ENCODE measurements at places on chromosomes 5 and 9.

DNA sequence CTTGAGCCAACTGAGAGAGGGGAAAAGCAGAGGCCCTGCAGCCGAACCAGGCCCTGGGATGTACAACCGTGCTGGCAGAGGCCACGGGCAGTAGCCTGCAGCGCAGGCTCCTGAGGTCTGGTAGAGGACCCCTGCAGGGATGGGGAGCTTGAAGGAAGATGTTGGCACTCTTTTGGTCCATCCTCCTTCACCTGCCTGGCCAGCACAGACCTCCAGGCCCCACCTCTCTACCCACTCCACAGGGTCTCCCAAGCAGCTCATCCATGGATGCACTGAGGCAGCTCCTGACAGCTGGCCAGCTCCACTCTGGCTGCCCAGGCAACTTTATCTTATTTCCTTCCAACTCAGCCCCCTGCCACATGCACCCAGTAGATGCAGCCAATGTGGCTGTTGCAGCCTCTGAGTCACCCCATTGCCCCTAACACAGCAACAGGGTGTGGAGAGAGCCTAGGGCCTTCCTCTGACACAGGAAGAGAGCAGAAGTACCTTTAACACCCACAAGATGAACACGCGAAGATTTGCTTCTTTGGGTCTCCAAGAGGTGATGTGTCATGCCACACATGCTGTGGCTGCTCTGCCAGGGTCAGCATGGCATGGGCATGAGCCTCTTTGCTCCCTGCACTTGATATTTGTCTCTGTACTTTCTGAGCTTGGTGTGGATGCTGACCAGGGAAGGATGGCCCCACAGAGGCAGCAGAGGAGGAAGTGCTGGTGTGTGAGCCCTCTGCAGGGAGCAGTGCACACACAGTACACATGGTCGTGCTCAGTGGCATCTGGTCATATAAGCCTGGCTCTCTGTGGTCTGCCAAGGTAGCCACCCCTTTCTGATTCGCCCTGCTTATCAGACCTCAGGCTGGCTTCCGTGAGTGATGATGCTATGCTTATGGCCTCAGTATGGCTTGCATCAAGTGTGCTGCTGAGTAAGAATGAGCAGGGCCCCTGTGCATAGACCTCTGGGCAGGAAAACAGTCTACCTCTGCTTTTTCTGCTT lies 117.2 kb downstream of the NRG2 start:
- no peak for DNase-seq

GRCh38 chr5:60710362-60710761 lies 10.4 kb upstream of the DEPDC1B start:
- no peak for DNase-seq

GRCh38 chr5:93048858-93049257 lies 532.2 kb downstream of the NR2F1-AS1 start:
- no peak for DNase-seq

GRCh38 chr5:42306287-42306686 lies 117.0 kb upstream of the GHR start:
- no peak for DNase-seq

- DNase-seq, result peak; percentile 67
Observed at GRCh38 chr9:68685770-68686169, 19.3 kb upstream of the PIP5K1B start.

DNA sequence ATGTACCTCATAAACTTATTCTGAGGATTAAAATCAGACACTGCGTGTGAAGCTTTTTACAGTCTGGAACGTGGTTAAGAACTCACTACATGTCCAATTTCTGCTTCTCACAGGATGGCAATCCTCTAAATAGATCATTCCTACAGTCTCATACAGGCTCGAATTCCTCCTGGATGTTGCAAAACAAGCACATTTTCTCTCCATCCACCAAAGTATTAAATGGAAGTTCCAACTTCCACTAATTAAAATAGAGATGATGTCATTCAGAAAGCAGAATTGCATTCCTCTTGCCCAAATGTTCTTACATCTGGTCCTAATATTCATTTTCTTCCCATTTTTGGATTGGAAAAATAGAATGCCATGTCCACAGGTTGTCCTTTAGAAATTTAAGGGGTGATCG lies 145.5 kb upstream of the PCA3 start:
- no peak for DNase-seq

GRCh38 chr9:135815413-135815812 lies 91.9 kb downstream of the CAMSAP1 start:
- no peak for DNase-seq

DNA sequence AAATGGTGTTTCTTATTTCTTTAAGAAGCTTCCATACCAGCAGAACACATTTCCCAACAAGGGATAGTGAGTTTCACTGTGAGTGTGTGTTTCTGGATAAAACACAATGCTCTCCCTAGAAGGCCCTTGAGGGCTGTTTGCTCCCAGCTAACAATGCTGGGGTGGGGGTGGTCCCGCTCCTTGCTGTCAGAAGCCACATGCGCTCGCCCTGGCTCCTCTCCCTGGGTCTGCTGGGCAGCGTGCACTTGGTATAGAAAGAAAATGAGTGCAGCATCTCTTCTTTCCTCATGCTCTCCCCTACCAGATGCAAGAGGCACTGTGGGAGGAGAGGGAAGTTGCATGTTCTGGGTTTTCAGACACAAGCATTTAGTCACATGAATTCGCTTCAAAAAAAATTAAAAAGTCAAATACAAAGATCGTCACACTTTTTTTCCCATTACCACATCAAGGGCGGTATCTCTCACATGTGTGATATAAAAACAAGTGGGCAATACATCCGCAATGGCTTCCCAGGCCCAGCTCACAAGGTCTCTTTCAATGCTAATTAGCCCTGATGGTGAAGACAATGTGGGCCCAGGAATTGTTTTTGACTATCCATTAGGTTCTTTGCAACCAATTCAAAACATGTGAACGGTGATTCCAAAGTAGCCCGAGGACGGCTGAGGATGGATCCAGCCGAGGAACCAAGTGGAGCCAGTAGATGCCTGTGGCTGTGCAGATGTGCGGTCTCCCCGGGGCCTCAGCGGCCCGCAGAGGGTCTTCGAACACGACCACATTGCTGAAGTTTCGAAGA lies 603.6 kb downstream of the IRX1 start:
- no peak for DNase-seq

DNA sequence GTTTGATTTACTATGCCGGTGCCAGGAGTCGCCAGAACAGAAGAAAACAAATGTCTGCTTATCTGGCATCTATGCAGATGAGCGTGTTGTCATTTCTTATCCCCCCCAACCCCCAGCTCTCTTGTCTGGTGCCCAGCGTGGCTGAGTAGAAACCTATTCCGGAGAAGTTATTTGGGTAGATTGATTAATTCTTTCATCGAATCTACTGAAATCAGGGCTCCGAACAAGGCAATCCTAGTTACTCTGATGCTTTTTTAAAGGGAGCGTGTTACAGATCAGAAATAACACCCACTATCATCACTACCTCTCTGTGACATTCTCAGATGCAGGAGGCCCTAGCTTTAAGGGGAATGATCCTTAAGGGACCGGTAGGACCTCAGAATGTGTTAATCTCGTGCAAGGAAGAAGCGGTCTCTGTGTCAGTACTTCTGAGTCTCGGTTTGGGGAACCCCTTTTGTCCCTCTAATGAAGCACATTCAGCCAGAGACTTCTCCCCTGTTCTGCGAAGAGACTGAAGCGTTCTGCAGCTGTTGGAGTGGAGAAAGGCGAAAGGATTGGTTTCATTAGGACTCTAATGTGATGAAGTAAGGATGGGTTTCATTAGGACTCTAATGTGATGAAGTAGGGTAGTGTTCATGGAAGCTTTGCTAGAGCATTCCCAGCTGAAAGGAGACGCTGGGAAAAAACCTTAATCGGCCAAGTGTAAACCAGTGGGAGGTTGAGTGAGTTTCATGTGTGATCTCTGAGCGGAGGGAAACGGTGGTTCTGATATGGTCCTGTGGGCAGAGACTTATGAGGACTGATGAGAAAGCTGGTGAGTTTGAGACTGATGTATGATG lies 1.5 kb downstream of the PIP5K1B start:
- DNase-seq, result peak; percentile 23

DNA sequence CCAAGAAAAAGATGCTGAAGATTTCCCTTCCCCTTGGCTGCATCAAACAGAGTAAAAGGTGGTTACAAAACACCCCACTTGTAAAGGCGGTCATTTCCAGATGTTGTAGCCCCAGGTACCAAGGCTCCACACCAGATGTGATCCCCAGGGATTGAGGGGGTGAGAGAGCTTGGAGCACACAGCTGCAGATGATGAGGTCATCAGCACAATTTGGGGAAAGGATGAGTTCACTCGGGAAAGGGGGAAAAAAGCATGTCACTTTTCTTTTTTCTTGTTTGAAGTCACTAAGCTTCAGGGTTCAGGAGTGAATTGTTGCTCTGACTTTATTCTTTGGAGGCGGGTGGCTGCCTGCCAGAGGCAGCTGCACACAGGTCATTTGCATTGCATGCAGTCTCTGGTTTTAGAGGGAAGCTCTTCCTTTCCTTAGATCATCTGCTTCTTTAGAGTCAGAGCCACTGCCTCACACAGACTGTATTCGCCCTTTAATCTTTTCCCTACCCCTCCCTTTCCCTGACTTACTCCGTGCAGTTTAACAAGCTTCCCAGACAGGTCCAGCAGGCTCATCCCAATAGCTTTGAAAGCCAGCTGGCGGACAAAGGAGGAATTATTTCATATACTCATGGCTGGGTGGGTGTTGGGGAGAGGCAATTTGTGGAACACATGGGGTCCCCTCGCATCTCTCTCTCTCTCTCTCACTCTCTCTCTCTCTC lies 409.3 kb upstream of the SLC24A2 start:
- peak; percentile 65 for DNase-seq

GRCh38 chr9:120514405-120514804 lies 65.6 kb downstream of the CDK5RAP2 start:
- no peak for DNase-seq

- no peak for DNase-seq
Observed at GRCh38 chr5:176770431-176770830, 39.9 kb upstream of the UNC5A start.

DNA sequence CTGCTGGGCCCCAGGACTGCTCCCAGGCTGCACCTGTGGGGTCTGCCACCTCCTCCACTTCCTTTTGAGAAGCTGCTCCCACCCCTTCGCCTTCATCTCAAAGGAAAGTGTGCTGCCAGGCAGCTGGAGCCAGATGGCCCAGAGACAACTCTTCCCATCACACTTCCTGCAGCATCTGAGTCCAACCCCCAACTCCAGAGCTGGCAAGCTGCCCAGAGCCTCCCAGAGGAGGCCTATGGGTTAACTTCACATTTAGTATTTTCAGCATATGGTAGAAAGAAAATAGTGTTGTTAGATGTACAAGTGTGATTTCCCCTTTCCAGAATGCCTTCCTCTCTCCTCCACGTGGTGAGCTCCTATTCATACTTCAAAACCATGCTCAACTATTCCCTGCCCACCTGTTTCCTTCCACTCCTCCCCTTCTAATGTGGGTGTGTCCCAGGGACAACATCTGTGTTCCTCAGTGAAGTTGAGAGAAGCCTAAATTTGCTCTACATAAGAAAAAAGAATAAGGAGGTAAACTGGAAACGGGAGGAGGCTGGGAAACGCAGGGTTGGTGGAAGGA lies 38.6 kb upstream of the KCNMB1 start:
- DNase-seq, result no peak

GRCh38 chr5:91027405-91028139 lies 355.5 kb downstream of the ARRDC3 start:
- no peak for DNase-seq

DNA sequence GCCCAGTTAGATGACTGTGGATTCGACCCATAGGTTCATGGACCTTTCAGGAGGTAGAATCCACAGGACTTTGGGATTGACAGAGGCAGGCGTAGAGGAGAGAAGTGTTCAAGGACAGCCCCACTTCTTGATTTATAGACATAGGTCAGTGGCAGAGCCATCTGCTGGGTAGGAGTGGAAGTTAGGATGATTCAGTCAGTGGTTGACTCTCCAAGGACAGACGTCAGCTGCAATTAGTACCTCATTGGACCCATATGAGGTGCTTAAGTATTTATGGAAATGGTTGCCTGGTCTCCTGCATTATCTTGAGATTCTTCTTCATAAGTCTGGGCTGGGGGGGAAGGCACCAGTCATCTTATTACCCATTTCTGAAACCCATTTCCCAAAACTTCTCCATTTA lies 70.9 kb downstream of the SH3RF2 start:
- DNase-seq, result no peak

Measured in transverse colon (tissue), 4 donors.